ENCODE measurements at places on chromosomes 7 and 10.

GRCh38 chr10:810351-810846, 120.9 kb upstream of the DIP2C start:
- no peak for DNase-seq

DNA sequence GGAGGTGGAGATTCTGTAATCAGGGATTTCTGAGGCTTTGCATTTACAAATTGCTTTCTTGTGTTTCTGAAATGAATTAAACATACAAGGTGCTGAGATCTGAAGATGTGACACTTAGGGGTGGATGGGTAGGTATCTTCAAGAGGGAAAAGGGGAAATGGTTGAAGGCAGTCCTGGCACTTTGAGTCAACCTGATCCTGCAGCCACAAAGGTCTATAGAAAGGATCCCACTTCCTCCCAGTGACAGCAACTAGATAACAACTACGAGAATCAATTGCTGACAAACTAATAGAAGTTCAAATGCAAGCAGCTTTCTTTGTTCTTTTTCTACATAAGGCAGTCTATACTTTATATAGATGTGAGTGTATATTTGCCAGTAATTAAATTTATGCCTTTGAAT, 553.3 kb downstream of the MDFIC start:
- no peak for DNase-seq

DNA sequence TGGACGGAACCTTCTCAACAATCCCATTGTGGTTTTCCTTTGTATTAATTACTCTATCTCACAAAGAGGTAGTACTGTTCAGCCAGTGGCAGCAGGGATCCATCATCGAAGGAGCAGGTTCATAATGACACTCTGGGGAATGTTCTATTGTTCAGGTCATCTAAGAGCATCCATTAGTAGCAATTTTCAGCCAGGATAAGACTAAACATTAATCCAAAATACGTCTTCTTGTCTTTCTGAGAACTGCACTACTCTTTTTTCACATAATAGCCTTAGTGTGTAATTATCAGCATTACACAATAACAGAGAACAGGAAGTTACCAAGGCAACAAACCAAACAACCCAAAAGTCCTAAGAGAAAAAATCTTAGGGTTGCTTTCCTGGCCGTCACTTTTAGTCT, 259.5 kb upstream of the VWC2 start:
- DNase-seq, result no peak

DNA sequence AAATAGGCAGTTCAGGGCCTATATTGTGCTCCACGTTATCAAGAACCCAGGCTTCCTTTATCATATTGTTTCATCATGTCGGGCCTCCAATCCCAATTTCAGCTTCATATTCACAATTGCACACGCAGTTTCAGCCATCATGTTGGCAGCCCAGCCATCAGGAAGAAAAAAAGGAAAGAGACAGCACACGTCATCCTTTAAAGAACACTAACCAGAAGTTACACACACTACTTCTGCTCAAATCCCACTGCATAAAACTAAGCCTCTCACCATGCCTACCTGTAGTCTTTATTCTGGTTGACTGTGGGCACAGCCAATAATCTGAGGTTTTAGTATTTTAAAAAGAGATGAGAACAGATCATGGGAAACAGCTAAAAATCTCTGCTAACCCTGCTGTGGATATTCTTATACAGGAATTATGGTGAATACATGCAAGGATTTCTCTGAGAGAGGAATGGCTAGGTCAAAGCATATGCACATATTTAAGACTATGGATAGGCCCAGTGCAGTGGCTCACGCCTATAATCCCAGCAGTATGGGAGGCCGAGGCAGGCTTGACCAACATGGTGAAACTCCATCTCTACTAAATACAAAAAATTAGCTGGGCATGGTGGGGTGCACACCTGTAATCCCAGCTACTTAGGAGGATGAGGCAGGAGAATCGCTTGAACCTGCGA, 534.4 kb downstream of the ETV1 start:
- no peak for DNase-seq

DNA sequence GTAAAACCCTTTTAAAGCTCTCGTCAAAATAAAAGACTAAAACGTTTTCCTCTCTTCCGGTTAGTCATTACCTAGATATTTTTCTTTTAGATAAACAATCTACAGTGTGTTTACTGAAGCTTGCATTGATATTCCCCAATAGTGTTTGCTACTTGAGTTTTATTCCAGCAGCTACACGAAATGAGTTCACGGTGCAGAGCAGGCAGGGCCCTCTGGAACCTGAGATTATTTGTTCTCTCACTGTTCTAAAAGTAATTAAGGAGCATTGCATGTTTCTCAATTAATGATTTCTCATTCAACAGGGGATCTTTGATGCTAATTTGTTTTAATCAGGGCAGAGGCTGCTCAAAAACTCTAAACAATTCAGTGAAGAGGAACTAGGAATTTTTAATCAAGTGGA, 319.7 kb downstream of the GFRA1 start:
- DNase-seq, result no peak

- peak; percentile 16 for DNase-seq
Measured at GRCh38 chr10:59709395-59710125, at the start of gene SLC16A9. SLC16A9 (minus strand) TSS chr10:59709850; CDS start chr10:59684291, 25,559 bp downstream.
